ENCODE measurements at places on chromosomes 12 and 14. TPM values are rescaled to one million over a fixed set of nuclear protein-coding genes. Genes with fewer than 3 reads are reported as not detected.

The TAS2R8 gene
- not detected for total RNA-seq

The SPIC gene
- not detected for total RNA-seq

The FAM186B gene
- 0.13 TPM for total RNA-seq

The ATL1 gene
- total RNA-seq: 1.5 TPM

GRCh38 chr14:77342726-77343397 lies 22.0 kb downstream of the GSTZ1 start:
- DNase-seq: no peak

DNA sequence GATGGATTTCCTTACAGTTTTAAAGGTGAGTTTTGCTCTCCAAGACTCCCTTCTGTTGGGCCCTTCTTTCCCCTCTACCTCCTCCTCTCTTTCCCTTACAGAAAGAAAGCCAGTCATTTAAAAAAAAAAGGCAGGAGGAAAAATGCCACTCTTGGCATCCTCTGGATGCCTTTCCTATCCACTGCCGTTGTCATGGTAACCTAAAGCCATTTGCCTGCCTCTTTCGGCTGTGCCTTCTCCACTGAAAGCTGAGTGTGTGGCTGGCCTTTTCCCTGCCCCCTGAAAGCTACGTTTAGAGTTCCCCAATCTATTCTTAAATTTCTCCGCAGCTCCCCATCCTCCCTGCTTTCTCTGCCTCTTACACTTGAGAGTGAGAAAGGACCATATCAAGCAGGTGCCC lies 67.1 kb downstream of the TUNAR start:
- no peak for DNase-seq

DNA sequence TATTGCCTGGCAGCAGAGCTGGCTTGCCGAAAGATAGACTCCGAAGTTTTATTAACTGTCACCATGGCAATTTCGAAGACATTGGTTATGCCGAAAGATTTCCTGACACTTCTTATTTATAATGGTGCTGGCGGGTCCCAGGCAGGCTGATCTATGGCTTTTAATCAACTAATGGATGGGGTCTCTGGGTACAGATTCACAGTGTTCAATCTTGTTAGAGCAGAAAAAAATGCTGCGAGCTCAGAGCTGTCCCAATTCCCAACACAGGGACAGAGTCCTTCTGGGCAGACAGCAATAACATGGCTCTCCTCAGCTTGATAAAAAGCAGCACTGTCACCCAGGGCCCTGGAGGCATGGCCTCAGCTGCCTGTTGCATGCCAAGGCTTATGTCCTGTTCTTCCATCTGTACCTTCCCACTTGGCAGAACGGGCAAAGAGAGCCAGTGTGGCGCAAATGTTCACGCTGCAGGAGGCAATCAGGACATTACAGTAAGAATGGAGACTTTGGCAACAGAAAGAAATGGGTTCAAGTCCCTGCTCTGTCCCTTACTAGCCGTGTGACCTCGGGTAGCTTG lies 228.2 kb upstream of the PWP1 start:
- no peak for DNase-seq

DNA sequence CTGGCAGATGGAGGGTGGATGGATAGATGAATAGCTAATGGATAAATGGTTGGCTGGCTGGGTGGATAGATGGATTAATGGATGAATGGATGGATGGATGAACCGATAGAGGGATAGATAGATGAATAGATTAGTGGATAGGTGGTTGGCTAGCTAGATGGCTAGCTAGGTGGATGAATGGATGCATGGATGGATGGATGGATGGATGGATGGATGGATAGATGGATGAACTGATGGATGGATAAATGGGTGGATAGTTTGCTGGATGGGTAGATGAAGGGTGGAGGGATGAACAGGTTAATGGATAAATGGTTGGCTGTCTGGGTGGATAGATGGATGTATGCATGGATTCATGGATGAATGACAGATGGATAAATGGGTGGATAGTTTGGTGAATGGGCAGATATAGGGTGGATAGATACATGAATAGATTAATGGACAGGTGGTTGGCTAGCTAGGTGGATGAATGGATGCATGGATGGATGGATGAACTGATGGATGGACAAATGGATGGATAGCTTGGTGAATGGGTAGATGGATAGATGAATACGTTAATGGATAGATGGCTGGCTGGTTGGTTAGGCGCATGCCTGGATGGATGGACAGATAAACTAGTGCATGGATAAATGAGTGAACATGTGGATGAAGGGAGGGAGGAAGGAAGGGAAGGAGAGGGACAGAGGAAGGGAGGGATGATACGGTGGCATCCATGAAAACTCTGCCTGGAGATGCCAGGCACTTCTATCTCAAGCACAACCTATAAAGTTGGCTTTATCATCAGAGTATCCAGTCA lies 8.1 kb downstream of the SERPINA9 start:
- no peak for DNase-seq

DNA sequence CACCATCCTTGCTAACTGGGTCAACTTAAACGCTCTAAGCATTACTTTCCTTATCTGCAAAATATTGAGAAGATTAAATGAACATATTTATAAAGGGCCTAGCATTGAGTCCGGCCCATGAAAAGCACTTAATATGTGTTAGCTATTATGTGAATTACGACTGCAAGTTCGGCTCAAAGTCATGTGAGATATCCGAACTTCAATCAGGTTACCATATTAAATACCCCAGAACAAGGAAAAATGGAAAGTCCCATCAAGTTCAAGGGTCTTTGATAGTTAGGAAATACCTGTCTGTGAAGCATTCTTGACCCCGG lies 487 bp upstream of the NRDE2 start:
- no peak for DNase-seq

GRCh38 chr14:93042968-93043940 lies 72.5 kb downstream of the ITPK1 start:
- no peak for DNase-seq

GRCh38 chr12:6765634-6766581 lies at the start of gene PTMS:
Gene PTMS (plus strand): TSS chr12:6766363. CDS start chr12:6766706, 343 bp downstream.
- DNase-seq: no peak

DNA sequence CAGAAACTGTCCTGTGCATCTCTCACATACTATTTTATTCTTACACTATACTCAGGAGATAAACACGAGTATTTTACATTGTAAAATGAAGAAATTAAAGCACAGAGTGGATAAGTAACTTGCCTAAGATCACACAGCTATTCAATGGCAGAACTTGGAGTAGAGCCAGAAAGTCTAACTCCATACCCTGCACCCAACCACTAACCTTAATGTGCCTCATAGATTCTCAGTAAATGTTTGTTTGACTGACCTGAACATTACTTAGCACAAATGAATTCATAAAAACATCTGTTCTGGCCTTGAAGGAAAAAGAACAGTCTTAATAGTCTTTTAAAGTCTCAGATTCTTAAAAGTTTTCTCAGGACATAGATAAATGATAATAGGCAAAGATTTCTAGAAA lies 83.5 kb upstream of the OVCH1 start:
- DNase-seq: no peak

GRCh38 chr14:50020184-50020583 lies 96.2 kb downstream of the VCPKMT start:
- DNase-seq: no peak

GRCh38 chr14:58390830-58391229 lies 4.9 kb upstream of the TOMM20L start:
- no peak for DNase-seq

DNA sequence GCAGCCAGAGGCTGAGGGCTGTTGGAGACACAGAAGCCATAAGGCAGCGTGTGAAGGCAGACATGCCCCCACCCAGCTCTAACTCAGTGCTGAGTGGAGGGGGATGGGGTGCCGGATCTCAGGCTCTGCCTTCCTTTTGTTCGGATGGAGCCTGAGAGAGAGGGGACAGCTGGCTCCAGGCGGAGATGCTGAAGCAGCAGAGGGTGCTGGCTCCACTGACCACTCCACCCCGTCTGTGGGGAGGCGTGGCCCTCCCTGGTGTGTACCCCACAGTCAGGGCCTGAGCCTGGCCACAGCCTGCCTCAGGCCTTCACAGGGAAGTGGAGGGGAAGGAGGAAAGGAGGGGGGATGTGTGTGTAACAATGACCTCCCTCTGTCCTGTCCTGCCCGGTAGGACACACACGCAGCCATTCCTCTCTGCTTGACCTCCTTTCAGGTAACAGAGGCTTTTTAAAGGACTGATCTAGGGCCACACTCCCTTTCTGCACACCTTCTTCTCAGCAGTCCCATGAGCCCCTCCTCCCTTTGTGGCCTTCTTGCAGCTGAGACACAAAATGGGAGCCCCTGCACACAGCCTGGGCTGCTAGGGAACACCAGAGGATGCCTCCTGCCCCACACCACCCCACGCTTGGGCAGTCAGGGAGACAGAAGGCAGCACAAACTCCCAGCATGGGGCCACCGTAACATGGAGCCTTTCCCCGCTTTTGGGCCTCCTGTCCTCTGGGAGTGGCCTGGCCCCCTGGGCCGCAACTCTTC lies 9.6 kb upstream of the ENDOU start:
- no peak for DNase-seq
